ENCODE measurements at places on chromosomes 11 and 22. TPM values are rescaled to one million over a fixed set of nuclear protein-coding genes. Genes with fewer than 3 reads are reported as not detected.

MLC1 gene
- polyA plus RNA-seq: 3.4 TPM

ANKK1 gene
- polyA plus RNA-seq: not detected

NLRP14 gene
- not detected for polyA plus RNA-seq

OR52D1 gene
- polyA plus RNA-seq: not detected

GRCh38 chr11:19929655-19930054 lies 217.0 kb downstream of the NAV2 start:
- no peak for DNase-seq

GRCh38 chr22:44754998-44755397 lies 2.6 kb downstream of the ARHGAP8 start:
- DNase-seq: no peak

- no peak for DNase-seq
Measured at GRCh38 chr11:9250139-9250582, 15.0 kb downstream of the DENND5A start.

- DNase-seq: no peak
Measured at GRCh38 chr11:80636999-80637398, 1196.2 kb upstream of the TENM4 start.
